ENCODE measurements at places on chromosomes 13 and 19.

- no peak for DNase-seq
These were observed 81.8 kb downstream of the SPRY2 start for GRCh38 chr13:80259159-80259558.

GRCh38 chr19:5298471-5298901 is 42.1 kb downstream of the PTPRS start:
- no peak for DNase-seq

DNA sequence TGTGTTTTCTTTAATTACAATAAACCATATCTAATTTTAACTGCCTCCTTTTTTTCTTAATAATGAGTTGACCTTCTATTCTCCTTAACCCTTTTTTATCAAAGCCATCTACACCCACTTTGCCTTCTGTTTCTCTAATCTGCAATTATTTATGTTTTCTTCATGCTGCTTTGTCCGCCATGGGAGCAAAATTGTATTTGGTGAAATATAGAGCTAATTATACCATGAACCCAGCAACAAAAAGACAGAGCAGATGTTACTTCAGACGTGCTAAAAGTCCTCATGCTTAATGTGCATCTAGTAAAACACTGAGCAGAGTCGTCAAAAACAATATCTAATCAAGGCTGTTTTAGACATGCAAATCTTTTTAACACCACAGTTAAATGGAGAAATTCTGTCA is 264.7 kb downstream of the DACH1 start:
- peak; percentile 76 for DNase-seq

GRCh38 chr13:114049026-114049425 is 75.2 kb upstream of the C13orf46 start:
- no peak for DNase-seq
